ENCODE measurements at places on chromosomes 12 and 14.

DNA sequence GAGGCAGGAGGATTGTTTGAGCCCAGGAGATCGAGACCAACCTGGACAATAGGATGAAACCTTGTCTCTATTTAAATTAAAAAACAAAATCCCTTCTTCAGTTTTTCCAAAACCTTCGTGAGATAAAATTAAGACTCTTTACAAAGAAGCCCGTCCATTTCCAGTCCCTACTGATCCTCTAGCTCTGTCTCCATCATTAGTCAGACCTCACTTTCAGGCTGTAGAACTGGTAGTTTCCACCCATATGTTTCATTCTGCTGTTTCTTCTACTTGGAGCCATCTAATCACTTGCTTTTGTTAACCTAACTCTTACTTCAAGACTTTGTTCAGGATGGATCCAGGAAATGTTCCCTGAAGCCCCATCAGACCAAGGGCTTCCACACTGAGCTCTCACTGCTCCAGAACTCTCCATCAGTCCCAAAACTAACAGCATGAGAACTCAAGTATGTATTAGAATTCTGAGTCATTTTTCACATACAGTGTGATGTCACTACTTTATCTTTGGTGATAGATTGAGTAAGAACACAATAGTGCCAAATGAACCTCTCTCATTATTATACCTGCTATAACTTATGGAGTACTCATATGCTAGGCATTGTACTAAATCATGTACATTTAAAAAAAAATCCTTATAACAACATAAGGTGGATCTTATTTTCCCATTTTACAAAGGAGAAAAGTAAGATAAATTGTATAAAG lies 90.8 kb downstream of the PRICKLE1 start:
- DNase-seq: no peak

DNA sequence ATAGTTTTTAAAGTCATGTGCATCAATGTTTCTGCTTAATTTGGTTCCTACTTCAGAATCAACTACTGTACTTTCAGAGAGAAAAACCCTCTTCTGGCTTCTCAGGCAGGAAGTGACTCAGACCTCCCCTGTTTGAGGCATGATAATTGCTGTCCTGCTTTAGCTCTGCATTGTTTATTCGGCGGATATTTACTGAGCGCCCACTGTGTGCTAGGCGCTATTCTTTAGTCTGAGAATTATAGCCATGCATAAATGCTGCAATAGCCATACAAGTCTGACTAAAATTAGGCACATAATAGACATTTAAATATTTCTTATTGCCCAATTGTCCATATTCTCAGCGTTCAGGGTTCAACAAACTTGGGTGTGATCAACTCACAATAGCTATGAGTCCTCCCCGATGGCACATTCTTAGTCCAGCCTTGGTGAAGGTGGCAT lies 6.1 kb upstream of the AMIGO2 start:
- no peak for DNase-seq

DNA sequence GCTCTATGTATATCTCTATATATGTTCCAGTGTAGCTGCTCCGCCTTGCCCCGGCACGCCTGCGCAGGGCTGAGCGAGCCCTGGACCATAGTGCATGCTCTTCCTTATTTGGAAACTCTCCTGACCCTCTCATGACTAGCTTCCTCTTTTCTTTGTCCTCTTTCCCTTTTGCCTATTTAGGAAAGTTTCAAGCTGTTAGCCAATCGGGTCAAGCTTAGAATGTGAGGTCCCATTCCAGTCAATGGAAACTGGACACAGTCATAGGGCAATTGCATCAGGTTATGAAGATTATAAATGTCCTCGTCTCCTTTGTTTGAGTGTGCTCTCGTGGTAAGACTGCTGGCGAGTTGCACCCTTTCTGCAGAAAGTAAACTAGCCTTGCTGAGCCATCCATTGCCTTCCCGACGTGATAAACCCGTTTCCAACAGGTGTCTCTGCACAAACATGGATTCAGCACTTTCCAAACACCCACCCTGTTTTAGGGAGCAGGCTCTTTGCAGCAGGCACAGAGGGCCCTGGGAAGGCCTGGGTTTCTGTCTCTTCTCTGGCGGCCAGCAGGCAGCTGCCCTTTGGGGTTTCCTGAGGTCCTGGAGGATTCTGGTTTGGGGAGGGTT lies 30.9 kb downstream of the CCDC92 start:
- no peak for DNase-seq

GRCh38 chr12:104635607-104636343 lies 179.0 kb downstream of the CHST11 start:
- DNase-seq: no peak

- DNase-seq: no peak
These were observed 49.4 kb downstream of the KRT80 start for GRCh38 chr12:52142431-52142830.

DNA sequence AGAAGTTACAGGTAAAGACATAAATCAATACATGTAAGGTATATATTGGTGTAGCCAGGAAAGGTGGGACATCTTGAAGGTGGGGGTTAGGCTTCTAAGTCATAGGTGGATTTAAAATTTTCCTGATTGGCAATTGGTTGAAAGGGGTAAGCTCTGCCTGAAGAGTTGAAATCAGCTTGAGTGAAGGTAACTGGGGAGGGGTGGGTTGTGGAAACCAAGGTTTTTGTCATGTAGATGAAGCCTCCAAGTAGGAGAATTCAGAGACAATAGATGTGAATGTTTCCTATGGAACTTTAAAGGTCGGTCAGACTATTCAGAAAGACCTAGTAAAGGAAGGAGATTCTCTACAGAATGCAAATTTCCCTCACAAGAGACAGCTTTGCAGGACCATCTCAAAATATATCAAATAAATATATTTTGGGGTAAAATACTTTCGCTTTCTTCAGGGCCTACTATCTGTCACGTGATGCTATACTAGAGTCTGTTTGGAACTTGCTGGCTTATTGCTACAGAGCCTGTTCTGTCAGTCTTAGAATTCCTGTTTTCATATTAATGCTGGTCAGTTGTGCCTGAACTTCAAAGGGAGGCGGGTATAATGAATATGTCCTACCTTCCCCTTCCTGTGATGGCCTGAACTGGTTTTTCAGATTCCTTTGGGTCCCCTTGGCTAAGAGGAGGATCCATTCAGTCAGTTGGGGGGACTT lies 20.6 kb upstream of the SPATA7 start:
- DNase-seq: no peak

- no peak for DNase-seq
These were observed 321.1 kb upstream of the STXBP6 start for GRCh38 chr14:25371068-25371467.

DNA sequence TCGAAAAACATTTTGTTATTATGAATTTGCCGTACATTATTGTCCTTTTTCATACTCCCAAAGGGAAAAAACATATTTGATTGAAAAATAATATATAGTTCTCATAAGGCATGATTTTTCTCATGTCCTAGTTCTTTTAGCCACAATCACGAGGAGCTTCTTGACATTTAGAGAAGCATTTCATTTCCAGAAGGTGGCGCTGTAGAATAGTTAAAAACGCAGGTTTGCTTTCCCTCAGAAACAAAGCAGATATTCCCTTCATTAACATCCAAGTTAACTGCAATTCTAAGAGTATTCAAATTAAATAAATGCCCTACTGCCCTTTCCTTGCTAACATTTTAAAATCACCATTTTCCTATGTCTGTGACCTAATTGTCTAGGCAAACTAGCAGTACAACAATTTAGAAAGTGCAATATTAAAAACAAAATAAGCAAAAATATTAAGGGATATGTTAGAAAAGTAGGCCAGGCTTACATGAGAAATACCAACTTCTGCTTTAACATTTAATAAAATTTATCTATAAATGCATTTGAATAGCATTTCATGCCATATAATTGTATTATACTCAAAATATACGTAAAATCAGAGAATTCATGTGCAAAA lies 10.9 kb upstream of the PIK3C2G start:
- no peak for DNase-seq

DNA sequence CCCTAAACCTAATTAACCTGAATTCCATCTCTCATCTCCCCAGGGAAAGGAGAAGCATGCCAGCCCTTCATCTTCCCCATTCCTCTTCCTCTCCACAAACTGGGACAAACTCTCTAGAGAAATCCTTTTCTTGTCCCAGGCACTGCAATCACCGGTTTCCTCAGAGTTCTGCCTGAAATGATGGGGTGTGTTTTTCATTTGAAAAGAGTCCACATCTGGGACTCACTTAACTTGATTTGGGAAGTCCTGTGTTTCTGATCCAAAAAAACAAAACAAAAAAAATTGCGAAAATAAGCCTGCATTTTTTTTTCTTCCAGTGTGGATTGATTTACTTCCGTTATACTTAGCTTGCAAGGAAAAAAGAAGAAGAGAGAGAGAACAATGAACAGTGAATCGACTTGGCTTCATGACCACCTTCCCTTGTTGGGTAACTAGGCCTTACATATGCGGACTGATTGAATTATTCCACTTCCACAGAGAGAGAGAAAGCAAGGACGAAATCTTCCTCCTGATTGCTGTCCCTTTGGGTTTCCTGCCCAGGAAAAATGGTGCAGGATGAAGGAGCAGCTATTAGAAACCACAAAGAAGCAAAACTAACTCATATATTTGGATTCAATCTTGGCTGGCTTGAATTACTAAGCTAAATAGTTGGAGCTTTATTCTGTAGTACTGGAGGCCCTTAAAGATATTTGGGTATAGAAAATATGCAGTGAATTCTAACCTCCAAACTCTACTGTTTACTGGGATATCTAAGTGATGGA lies 506.2 kb upstream of the TBX3 start:
- no peak for DNase-seq

- no peak for DNase-seq
These were observed 1.3 kb downstream of the CDK4 start for GRCh38 chr12:57750561-57751431.

GRCh38 chr14:104104076-104104901 lies 18.8 kb downstream of the ASPG start:
- no peak for DNase-seq

DNA sequence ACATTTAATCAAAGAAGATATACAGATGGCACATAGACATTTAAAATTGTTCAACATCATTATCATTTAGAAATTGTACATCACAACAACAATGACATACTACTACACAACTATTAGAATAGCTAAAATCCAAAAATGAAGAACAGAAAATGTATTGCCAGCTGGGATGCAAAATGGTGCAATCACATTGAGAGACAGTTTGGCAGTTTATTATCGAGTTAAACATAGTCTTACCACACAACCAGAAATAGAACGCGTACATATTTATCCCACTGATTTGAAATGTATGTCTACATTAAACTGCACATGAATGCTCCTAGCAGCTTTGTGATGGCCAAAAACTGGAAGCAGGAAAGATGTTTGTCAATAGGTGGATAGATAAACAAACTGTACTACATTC lies 791.5 kb upstream of the MGAT4C start:
- DNase-seq: no peak

GRCh38 chr12:109836916-109837315 lies 3.7 kb upstream of the TRPV4 start:
- DNase-seq: no peak
